ENCODE measurements at places on chromosomes 11 and 22.

- DNase-seq = peak; percentile 53
- no peaks in the 10 kb centered on the region for H3K36me3 ChIP-seq
- H3K4me1 ChIP-seq = peaks cover 20% of the 10 kb centered on the region
- H3K27me3 ChIP-seq = no peaks in the 10 kb centered on the region
- H3K27ac ChIP-seq = no peak overlapping the region
Measured at GRCh38 chr22:36143066-36143815, 17.3 kb downstream of the APOL3 start.

- H3K27me3 ChIP-seq = peaks cover 9% of the 10 kb centered on the region
- H3K4me1 ChIP-seq = peaks cover 47% of the 10 kb centered on the region
- peak overlapping the region; percentile 72 for H3K4me3 ChIP-seq
- no peak overlapping the region for H3K27ac ChIP-seq
- H3K36me3 ChIP-seq = no peaks in the 10 kb centered on the region
Measured at GRCh38 chr11:16603890-16604793, 134.3 kb upstream of the C11orf58 start.

GRCh38 chr11:78689585-78690153, 115.0 kb upstream of the NARS2 start:
- no peak overlapping the region for H3K27ac ChIP-seq
- H3K36me3 ChIP-seq = no peaks in the 10 kb centered on the region
- no peaks in the 10 kb centered on the region for H3K4me1 ChIP-seq
- DNase-seq = no peak
- H3K27me3 ChIP-seq = no peaks in the 10 kb centered on the region

DNA sequence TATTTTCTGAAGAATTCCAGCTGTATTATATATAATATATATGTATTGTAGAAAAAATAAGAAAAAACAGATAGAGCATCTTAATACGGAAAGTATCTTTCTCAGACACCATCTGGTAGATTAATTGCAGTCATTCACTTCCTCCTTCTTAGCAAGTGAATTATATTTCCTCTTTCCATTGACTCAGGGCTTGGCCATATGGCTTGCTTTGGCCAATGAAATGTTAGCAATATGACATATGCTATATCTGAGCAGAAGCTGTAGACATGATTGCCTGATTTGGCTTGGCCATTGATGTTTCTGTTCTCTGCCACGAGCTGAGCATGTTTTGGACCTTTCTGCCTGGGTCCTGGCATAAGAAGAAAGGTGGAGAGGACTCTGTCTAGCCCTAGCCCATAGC, 34.4 kb upstream of the ZBED5 start:
- no peaks in the 10 kb centered on the region for H3K27me3 ChIP-seq
- H3K36me3 ChIP-seq = no peaks in the 10 kb centered on the region
- H3K27ac ChIP-seq = no peak overlapping the region
- no peak for DNase-seq

DNA sequence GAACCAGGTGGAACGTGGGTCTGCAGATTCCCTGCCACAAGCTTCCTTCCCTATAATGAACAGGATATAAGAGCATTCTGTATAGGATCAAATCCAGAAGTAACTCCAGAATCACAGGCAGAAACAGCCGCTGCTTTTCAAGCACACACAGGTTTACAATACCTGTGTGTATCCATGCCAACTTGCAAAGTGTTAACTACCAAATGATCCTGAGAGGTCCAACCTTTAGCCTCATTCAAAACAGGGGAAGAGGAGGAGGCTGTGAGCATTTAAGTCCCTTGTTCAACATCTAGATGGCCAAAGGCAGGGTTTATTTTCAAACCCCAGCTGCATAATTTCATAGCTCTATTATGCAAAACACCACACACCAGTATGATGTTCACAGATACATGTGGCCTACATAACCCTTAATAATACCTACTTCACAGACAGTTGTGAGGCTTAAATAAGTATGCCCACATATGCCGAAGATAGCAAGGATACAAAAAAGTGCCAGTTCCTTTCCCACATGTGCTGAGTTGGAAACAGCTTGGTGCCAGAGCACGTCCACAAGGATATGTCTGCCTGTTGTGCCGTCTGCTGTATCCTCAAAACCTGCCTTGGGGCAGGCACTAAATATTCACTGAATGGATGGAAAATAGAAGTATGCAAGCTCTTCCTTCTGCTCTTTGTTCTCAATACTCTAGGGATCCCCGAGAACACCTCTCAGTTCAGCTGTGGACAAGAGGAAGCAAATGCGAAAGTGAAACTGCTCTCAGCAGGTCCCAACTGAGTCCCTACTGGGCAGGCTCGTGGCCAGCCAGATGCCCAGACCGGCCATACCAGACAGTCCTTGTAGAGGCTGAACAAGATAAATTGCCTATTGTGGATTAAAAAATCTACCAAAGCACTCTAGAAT, 66.8 kb downstream of the LARGE1 start:
- no peaks in the 10 kb centered on the region for H3K36me3 ChIP-seq
- H3K4me3 ChIP-seq = no peak overlapping the region
- peaks cover 6% of the 10 kb centered on the region for H3K4me1 ChIP-seq
- peak; percentile 19 for DNase-seq

- no peak for DNase-seq
- H3K27ac ChIP-seq = no peak overlapping the region
- H3K4me1 ChIP-seq = no peaks in the 10 kb centered on the region
- H3K4me3 ChIP-seq = no peak overlapping the region
Measured at GRCh38 chr11:121372028-121372427, 79.5 kb downstream of the SC5D start.

DNA sequence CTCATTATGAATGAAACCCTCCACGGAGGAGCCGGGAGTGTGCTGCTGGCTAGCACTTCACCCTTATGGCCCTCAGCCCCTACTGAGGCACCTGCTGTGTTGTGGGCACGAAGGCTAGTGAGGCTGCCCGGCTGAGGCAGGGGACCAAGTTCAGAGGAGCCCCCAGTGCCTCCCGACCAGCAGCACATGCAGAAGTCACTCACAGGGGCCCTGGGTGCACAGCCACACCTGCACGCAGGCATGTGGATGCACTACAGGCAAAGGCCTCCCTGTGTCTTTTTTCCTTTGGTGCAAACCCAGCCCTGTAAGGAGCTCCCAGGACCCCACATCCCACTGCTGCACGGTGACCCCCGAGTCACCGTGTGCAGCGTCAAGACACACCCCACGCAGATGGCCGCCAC, 261.5 kb downstream of the BRD1 start:
- no peaks in the 10 kb centered on the region for H3K36me3 ChIP-seq
- no peak overlapping the region for H3K27ac ChIP-seq
- H3K27me3 ChIP-seq = peaks cover 7% of the 10 kb centered on the region
- no peak for DNase-seq
- no peaks in the 10 kb centered on the region for H3K4me1 ChIP-seq
- no peak overlapping the region for H3K4me3 ChIP-seq

GRCh38 chr11:133386852-133387251, 145.4 kb downstream of the OPCML start:
- no peaks in the 10 kb centered on the region for H3K36me3 ChIP-seq
- no peak for DNase-seq
- no peak overlapping the region for H3K27ac ChIP-seq
- no peak overlapping the region for H3K4me3 ChIP-seq
- peaks cover 26% of the 10 kb centered on the region for H3K27me3 ChIP-seq

- peaks cover 54% of the 10 kb centered on the region for H3K4me1 ChIP-seq
- no peaks in the 10 kb centered on the region for H3K36me3 ChIP-seq
Measured at GRCh38 chr22:25085156-25085555, 114.5 kb upstream of the CRYBB3 start.

DNA sequence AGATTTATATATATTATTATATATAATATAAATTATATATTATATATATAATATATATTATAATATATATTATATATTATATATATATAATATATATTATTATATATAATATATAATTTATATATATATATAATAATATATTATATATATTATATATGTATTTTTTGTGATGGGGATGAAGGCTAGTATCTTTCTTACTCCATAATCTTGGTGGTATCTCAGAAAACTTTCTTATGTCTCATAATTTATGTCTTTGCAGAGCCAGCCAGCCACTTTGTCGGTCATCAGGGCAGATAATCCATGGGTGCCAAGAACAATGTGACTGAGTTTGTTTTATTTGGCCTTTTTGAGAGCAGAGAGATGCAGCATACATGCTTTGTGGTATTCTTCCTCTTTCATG, at the start of gene OR4S1:
TSS of gene OR4S1 (plus strand) at position 301 of the 400 bp plus-strand sequence. CDS start at position 301, 0 bp downstream.
- H3K4me1 ChIP-seq = no peaks in the 10 kb centered on the region
- no peak within 1 kb of the TSS for H3K27ac ChIP-seq
- no peaks in the 10 kb centered on the region for H3K36me3 ChIP-seq

GRCh38 chr11:1467270-1467669, 19.3 kb downstream of the MOB2 start:
- peaks cover 2% of the 10 kb centered on the region for H3K36me3 ChIP-seq
- no peak overlapping the region for H3K4me3 ChIP-seq
- no peak for DNase-seq
- no peaks in the 10 kb centered on the region for H3K27me3 ChIP-seq
- H3K27ac ChIP-seq = no peak overlapping the region

DNA sequence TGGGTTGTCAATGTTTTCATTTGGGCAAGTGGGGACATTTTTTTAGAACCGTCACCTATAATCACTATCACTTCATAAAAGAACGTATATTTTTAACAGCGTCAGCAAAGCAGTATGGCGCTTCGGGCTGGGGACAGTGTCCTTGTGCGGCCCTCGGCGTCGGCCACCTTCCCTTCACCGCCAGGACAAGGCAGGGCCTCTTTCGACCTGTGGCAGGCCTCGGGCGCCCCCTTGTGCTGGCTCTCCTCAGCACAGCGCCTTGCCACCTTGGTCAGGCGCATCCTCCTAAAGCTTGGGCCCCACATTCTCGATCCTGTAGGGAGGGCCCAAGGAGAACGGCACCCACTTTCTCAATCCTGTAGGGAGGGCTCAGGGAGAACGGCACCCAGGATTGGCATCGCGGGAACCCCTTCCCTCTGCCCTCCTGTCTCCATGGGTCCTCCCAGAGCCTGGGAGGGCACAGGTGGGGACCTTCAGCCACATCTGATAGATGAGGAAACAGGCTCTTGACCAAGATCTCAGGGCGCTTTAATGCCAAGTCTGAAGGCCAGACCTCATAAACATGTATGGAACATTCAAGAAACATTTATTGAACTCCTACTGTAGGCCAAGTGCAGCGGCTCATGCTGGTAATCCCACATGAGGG, 11.5 kb upstream of the FADD start:
- H3K4me3 ChIP-seq = no peak overlapping the region
- peaks cover 10% of the 10 kb centered on the region for H3K27me3 ChIP-seq
- DNase-seq = peak; percentile 52
- no peaks in the 10 kb centered on the region for H3K36me3 ChIP-seq
- no peak overlapping the region for H3K27ac ChIP-seq
- H3K4me1 ChIP-seq = no peaks in the 10 kb centered on the region

DNA sequence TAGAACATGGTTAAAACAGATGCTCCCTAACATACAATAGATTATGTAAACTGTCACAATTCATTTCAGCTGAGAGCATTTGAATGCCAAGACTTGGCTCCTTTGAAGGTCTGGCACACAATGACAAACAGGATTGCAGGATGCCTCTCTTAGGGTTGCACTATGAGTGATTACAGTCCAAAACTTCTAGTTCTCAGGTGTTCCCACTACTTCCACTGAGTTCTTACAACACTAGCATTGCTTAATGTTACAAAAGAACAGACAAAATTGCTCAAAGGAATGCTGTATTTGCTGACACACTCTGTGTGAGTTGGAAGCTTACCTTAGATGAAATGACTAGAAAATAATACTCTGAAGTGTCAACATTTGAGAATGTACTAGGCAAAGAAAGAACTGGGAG, 2413.8 kb upstream of the RAG2 start:
- H3K36me3 ChIP-seq = no peaks in the 10 kb centered on the region
- DNase-seq = no peak
- H3K4me3 ChIP-seq = no peak overlapping the region
- no peaks in the 10 kb centered on the region for H3K4me1 ChIP-seq
- no peaks in the 10 kb centered on the region for H3K27me3 ChIP-seq

DNA sequence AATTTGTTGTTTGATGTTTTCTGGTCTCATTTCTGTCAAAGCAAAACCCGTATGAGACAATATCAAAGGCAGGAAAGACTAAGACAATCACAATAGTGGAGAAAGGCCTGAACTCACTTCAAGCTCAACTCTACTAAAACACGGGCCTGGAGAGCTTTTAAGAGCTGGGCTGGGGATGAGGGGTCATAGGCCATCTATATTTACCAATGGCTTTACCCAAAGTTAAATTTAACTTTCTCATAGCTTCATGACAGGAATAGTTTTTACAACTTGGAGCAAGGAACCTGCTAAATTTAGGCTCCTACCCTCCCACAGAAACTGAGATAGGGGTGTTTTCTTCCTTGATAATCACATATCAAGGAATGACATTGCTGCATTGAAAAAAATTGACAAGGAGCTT, 223.4 kb upstream of the CHORDC1 start:
- H3K27ac ChIP-seq = no peak overlapping the region

- no peak overlapping the region for H3K4me3 ChIP-seq
- no peak for DNase-seq
- no peaks in the 10 kb centered on the region for H3K4me1 ChIP-seq
- no peak overlapping the region for H3K27ac ChIP-seq
Measured at GRCh38 chr11:116166573-116167465, 606.0 kb downstream of the BUD13 start.

DNA sequence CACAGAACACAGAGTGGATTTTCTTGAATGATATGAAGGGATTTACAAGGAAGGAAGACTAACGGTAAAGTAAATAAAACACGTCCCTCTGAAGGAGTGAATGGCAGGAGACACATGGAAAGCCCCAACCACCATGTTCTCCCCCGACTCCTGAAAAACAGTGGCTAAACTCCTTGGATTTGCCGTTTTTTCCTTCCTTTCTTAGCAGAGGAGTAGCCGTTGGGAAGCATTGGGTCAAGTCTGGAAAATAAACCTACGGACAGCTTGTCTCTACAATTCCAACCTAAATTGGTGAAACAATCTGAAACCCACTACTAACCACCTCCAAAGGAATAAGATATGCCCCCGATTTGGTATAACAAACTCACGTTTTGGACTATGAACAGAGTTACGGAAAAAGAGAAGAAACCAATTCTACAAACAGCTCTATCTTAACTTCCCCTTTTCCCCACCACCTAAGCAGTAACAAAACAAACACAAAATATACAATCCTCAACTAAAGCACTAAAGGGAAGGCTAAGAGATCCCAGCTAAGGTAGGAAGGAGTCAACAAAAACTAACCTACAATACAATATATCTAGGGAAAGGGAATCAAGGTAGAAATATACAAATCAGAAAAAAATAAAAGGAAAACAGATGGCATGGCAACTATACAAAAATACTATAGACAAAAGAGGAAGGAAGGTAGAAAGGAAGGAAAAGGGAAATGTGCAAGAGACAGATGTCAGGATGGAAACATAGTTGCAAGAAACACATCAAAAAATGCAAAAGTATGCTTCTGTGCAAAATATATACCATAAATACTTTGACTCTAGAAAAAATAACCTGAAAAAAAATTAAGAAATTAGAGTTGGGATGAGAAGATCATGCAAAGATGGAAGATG, 43.8 kb upstream of the LYVE1 start:
- no peak for DNase-seq
- peaks cover 13% of the 10 kb centered on the region for H3K27me3 ChIP-seq
- H3K4me1 ChIP-seq = peaks cover 6% of the 10 kb centered on the region
- no peak overlapping the region for H3K4me3 ChIP-seq
